ENCODE measurements at places on chromosomes 5 and 9.

DNA sequence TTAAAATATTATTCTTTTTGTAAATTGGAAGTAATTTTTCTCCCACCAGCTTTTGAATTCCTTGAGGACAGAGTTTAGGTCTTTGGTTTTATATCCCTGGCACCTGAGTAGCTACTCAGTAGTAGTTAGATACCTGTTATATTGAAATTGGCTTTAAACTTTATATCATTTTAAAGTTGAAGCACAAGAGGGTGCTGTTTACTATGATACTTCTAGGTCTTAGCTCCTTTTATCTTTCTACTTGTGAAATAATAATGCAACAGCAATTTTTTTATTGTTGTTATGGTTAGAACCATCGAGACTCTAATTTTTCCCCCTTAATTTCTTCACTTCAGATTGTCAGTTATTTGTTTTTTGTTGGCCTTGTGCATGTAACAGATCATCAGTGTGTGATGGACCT lies 46.3 kb downstream of the AP3S1 start:
- DNase-seq, result no peak

DNA sequence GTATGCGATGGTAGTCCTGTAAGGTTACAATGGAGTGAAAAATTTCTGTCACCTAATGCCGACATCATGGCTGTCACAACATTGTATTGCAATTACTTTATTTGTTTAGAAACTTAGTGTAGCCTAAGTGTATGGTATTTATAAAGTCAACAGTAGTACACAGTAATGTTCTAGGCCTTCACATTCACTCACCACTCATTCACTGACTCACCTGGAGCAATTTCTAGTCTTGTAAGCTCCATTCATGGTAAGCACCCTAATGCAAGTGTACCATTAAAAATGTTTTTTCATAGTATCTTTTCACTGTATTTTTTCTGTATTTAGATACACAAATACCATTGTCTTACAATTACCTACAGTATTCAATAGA lies 58.5 kb downstream of the ATP10B start:
- no peak for DNase-seq

- no peak for DNase-seq
Measured at GRCh38 chr9:105608721-105609598, 51.0 kb downstream of the FKTN start.

DNA sequence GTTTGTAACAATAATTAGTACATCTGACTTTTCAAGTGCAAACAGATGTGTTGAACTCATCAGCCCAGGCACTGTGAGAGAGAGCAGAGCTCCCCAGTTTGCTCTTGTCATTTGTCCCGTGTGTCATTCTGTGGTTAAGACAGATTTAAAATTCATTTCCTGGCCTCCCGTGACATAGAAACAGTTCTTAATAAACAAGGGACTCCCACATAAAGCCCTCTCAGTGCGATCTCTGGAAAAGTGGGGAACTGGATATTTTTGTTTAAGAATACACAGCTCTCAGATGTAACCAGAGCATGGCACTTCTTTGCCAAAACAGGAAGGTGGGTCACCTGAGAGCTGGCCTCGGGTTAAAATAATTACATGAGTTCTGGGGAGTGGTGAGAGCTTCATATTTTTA lies 58.6 kb downstream of the PRKACG start:
- no peak for DNase-seq

GRCh38 chr9:32581512-32582143 lies 8.7 kb upstream of the NDUFB6 start:
- DNase-seq, result no peak

DNA sequence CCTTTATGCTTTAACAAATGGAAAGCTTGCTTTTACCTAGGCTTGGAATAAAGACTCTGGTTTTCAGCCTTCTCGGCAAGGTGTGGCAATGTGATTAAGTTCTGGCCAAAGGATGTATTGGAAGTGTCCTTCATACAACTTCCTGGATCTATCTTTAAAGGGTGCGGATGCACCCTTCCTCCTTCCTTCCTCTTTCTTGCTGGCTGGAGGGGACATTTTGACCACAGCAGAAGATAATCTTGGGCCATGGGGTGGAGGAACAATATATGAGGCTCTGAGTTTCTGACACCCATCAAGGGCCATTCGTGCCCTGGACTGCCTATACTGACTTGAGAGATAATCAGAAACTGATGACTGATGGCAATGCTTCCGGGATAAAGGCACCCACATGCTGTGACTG lies 145.7 kb downstream of the ACER2 start:
- DNase-seq, result no peak

GRCh38 chr9:135136481-135136880 lies 49.0 kb downstream of the OLFM1 start:
- no peak for DNase-seq

GRCh38 chr5:38724301-38725030 lies 121.3 kb upstream of the OSMR start:
- no peak for DNase-seq

DNA sequence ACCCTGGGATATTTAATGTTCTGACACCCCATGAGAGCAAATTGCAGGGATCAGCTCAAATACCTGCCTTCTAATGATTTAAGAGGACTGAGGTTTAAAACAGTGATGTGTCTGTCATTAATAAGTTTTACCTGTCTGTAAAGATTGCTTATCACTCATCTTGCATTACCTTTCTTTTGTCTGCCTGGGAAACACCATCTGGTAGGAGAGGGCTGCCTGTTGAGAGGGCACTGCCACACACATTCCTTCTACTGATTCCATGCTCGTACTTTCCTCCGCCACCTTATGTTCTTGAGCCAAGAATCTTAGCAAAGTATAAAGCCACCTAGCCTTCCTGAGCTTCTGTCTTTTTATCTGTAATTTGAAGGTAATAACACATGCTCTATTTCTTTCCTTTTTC lies 118.6 kb downstream of the KCTD16 start:
- DNase-seq, result no peak

DNA sequence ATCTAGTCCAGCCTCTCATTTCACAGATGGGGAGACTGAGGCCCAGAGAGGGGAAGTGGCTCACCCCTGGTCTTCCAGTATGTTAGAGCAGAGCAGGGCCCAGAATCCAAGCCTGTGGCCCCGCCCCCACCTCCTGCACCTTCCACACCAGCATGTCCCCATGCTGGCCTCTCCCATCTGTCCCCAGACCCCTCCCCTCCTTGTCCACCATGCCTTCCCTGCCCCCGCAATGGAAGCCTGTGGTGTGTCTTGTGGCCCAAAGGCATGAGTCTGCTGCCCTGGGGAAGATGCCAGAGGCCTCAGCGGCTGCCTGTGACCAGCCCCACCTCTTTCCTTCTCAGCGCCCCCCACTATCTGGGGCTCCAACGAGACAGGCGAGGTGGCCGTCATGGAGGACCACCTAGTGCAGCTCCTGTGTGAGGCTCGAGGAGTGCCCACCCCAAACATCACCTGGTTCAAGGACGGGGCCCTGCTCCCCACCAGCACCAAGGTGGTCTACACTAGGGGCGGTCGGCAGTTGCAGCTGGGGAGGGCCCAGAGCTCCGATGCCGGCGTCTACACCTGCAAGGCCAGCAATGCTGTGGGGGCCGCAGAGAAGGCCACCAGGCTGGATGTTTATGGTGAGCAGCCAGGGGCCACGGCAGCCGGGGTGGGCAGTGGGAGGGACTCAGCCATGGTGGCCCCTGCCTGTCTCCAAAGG lies 87.2 kb downstream of the HMCN2 start:
- no peak for DNase-seq

GRCh38 chr5:117131048-117131679 lies 556.5 kb upstream of the SEMA6A start:
- DNase-seq, result no peak

GRCh38 chr5:144698484-144698883 lies 527.8 kb downstream of the KCTD16 start:
- no peak for DNase-seq

- no peak for DNase-seq
Measured at GRCh38 chr5:91794856-91795548, 411.9 kb upstream of the ARRDC3 start.

DNA sequence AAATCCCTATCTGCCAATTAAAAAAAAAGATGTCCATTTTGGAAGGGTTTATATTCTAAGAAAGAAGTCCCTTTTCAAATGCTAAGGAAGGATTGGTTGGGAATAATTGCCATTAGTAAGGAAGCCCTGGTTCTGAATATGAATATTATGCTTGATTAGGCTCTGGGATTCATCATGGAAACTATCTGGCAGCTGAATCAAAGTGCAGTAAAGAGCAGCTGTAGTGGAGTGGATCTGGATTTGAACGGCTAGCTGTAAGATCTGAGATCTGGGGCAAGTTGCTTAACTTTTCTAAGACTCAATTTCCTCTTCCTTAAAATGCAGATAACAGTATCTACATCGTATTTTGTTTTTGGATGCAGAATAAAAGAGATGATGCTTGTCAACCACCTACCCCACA lies 10.5 kb downstream of the IL12B start:
- DNase-seq, result no peak
